ENCODE measurements at places on chromosomes 3 and 15. TPM values are rescaled to one million over a fixed set of nuclear protein-coding genes. Genes with fewer than 3 reads are reported as not detected.
A peak's percentile ranks its signal among the peaks of the same experiment; 100 is the strongest.

DNA sequence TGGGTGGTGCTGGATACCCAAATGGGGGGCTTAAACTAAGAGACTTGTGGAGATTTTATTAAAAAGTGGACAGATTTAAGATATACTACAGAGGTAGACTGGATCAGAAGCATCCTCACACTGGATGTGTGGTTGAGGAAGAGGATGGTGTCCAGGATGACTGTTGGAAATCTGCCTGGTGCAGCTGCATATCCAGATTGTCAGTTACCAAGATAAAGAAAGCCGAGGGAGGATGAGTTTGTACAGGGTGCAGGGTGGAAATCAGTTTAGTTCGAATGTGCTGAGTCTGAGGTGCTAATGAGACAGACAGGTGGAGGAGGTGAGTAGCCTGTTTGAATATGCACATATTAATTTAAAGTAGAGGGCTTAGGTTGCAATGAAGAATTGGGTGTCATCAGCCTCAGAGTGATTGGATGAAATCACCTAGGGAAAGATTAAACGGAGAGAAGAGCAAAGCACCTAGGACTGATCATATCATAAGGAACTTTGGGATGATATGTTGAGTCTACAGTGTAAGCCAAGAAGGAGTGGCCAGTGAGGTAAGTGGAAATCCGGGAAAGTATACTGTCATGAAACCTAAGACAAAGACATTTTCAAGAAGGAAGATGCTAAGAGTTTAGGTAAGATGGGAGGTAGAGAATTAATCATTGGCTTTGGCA, 74.1 kb upstream of the GOLGA8B start:
- no peak for DNase-seq

- no peak for DNase-seq
Observed at GRCh38 chr3:32313723-32314473, 75.4 kb downstream of the CMTM8 start.

GRCh38 chr3:100029689-100030088, 84.6 kb downstream of the FILIP1L start:
- no peak for DNase-seq

DNA sequence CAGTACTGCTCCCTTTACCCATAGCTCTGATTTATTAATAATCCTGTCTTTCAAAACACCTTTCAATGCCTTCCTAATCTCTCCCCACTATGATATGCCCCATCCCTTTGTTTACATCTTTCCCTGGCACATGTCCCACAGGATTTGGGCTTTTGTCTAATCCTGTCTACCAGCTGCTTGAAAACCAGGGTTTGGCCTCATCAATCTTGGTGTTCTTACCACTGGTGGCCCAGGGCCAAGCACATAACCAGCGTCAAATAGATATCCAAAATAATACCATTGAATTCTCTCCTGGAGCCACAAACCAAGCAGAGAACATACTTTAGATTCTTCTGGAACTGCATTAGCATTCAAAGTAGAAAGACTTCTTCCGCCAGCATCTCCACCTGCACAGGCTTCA, 104.8 kb upstream of the PPP2R3A start:
- no peak for DNase-seq

DNA sequence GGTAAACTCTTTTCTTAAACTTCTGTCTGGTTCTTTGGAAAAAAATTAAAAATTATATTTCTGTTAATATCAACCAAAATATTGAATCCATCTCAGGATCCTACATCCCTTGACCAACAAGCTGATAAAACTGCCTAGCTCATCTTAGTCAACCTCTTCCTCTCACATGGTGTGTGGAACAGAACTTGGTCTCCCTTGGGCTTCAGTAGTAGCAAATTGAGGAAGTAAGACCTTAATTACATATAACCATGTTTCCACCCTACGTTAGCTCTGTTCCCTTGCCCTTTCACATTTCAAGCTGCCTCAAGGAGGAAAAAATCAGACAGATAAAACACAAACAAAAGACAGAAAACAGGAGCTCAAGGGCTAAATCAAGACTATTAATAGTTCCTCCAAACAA, 116.4 kb downstream of the GREM1 start:
- no peak for DNase-seq

DNA sequence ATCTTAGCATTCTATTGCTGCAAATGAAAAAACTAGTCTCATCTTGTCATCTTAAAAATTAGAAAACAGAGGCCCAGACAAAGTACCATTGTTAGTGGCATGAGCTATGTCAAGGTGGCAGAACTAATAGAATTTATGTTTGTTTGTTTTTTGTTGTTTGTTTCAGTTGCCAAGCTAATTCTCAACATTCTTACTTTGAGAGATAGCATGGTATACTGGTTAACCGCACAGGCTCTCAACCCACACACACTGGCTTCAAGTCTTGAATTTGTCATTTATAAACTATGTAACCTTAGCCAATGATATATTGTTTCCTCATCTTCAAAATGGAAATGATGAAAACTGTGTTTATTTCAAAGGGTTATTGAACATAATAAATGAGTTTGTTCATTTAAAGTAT, 367.6 kb upstream of the PLSCR5 start:
- DNase-seq = no peak

DNA sequence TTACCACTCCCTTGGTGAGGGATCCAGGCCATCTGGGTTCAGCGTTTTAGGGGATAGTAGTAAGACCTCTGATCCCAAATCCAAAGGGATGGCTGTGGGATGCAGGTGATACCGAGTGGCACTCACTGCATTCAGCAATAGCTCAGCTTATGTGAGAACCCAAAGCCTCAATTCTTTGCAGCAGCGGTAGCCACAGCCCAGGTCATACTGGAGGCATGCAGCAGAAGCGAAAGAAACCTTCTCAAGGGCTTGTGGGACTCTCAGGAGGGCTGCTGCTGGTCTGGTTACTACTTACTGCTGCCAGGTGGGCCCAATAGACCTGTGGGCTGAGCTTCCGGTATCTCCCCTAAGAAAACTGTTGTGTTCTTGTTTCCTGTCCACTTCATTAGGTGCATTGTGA, 38.0 kb downstream of the CHCHD6 start:
- DNase-seq = no peak

GRCh38 chr3:124520970-124521369, 209.3 kb upstream of the UMPS start:
- no peak for DNase-seq

LRRC31 gene
- total RNA-seq = not detected

- DNase-seq = no peak
Observed at GRCh38 chr15:66124651-66125050, 128.9 kb downstream of the MEGF11 start.

DNA sequence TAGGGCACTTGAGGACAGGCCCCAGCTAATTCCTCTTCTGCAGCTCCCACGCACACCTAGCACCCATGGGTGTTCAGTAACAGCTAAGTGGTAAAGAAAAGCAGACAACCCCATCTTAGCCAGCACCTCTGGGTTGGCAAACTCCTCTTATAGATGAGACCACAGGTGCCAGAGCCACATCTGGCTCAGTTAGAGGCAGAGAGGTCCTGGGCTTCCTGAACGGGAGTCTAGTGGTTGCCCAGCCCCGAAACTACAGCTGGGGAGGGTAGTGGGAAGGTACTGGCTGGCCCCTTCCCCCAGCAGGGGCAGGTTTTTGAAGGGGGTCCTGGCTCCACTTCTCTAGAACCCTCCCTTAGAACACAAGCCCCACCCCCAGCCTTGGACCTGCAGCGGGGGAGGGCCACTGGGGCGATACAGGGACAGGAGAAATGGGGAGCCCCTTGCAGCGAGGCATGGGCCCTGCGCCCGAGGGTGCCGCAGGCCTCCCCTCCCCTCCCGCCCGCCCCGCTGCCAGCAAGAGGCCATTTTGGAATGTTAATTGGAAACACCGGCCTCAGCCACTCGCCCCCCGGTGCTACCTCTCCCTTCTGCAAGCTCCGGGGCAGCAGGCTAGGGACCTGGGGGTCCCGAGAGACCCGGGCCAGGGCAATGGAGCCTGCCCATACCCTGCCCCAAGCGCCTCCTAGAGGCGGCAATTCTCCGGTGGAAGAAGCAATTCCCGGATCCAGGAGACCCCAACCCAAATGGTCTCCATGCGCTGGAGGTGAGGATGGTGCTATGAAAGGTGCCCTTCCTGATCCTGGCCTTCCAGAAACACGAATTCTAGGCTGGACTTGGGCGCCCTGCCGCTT, 1.5 kb downstream of the DUSP7 start:
- no peak for DNase-seq

- DNase-seq = no peak
Observed at GRCh38 chr3:169150343-169150742, 513.2 kb downstream of the MECOM start.

- DNase-seq = no peak
Observed at GRCh38 chr3:40313975-40314860, 4.7 kb downstream of the EIF1B start.

FILIP1L gene
- 47.0 TPM for total RNA-seq

GRCh38 chr15:25090073-25090733, 135.4 kb downstream of the SNRPN start:
- no peak for DNase-seq

HGD gene
- total RNA-seq = not detected

- DNase-seq = no peak
Observed at GRCh38 chr15:62287066-62287857, 122.2 kb upstream of the C2CD4B start.

DNA sequence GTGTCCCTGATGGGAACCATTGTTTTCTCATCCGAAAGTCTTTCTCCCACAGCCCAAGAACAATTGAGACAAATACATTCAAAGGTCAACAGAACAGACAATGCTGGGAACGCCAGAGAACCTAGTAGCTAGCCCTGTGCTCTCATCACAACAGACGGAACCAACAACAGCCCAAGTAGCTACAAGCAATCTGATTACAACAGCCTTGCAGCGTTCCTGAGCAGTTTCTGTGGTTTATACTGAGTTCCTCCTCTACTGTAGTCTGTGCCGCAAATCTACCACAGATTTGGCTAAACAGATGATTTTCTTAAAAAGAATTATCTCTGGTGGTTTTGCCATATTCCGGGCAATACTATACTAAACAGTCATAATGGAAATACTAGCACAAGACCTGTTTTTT, 435.6 kb downstream of the MECOM start:
- no peak for DNase-seq

FAIM gene
- 2.0 TPM for total RNA-seq

- DNase-seq = no peak
Observed at GRCh38 chr3:113128386-113129015, 82.9 kb upstream of the BOC start.

DNA sequence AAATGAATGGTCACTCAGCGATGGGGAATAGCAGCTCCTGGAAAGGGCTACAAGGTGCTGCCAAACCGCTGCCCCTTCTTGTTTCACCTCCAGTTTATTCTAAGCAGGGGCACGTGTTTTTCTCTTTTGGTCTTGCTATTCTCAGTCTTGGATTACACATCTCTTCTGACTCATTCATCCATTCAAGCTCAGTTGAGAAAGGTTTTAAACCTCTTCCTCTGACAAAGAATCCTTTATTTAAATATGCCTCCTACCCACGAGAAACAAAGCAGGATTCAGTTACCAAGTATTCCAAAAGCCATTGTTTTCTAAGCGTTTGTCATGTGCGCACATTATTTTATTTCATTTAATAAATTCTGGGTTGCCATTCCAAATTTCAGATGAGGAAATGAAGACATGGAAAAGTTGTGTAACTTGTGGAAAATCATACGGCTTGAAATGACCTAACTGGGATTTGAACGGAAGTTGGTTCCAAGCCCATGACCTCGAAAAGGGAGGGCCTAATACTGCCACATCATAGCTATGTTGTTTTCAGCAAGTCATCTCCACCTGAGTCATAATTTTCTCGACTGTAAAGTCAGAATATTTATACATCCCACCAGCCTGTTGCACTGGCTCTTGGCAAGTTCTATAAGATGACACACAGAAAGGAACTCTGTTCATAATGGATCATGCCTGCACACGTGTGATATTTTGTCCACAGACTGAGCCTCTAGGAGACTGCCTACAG, 292.0 kb upstream of the SLCO3A1 start:
- peak; percentile 47 for DNase-seq

DNA sequence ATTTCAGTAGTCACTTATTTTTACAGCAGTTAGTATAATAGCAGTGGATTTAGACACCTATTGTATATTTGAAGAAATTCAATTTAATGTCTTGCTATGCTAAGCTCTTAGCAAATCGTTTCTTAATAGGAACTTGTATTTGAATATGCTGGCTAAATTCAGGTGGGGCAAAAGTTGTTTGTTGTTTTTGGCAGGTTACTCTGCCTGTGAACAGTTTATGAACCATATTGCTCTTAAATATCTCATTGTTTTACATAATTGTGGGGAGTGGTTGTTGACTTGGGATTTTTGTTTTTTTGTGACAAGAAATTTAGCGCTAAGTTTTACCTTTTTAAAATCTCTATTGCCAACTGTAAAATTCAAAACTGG, 43.4 kb downstream of the NR2C2 start:
- no peak for DNase-seq

DNA sequence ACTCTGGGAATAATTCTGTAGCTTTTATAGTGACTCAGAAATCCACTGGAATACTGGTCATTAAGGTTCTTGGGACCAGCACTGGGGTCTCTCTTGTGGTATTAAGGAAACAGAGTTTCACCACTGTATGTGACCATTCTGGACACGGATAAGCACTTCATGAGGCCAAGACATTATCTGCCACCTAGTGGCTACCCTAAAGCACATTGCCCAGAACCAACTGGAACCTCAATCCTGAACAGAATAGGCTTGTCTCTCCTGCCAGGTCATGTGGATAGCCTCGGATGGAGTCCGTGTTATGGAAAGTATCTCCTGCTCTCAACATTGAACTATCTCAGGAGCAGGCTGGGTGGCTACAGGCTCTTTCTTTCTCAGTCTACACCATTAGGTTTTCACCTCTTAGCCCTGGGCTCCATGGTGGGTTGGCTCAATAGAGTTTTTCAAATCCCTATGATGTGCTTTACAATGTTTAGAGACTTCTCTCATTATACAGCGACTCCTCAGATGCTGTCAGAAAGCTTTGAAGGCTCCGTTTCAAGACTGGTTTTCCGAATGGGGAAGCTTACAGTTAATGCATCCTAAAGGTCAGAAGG, 167.6 kb upstream of the ST8SIA2 start:
- DNase-seq = no peak

DNA sequence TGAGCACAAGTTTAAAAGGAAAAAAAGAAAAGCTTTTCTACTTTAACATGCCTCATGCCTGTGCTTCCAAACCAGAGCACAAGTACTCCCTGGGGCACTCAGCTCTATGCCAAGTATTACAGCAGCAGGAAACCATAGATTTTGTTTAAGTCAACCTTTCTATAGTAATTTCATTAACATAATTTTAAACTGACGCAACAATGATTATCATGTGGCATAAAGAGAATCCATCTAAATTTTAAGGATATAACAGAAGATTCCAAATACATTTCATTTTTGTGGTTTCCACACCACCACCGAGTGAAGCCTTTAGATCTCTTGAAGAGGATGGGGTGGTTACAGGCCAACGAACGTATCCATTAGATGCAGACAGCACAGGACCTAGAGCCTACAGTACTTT, 112.1 kb downstream of the TNIK start:
- DNase-seq = no peak

HTR3E gene
- total RNA-seq = not detected

GRCh38 chr3:20023623-20024405, 11.8 kb upstream of the PP2D1 start:
- DNase-seq = peak; percentile 65

Measured in heart left ventricle (tissue), 16 donors.